ENCODE measurements at places on chromosomes 2 and 18.

DNA sequence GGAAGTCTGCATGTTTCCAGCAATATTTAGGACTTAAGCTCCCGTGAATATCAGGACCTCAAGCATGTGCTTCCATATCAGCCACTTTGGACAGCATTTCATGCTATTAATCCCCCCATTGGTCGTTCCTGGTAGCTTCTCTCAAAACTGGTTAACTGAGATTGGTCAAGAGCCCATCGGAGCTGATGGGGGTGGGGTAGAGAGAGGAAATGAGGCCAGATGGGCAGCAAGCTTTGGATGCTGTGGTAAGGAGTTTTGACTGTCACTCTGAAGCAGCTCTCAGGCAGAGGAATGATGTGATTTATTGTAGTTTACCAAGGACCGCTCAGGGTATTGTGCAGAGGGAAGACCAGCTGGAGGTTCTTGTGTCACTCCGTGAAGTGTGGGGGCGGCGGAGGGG lies 81.8 kb downstream of the FAM168B start:
- no peak for DNase-seq

- DNase-seq, result no peak
Observed at GRCh38 chr2:107776362-107776761, 50.3 kb upstream of the RGPD4 start.

GRCh38 chr2:187301706-187302105 lies 146.3 kb downstream of the CALCRL start:
- DNase-seq, result no peak

- no peak for DNase-seq
Observed at GRCh38 chr2:85185431-85185940, 52.3 kb downstream of the TCF7L1 start.

GRCh38 chr18:24982831-24983230 lies 369.1 kb downstream of the ZNF521 start:
- DNase-seq, result no peak

- no peak for DNase-seq
Observed at GRCh38 chr2:119474371-119475224, 42.9 kb downstream of the TMEM37 start.

- no peak for DNase-seq
Observed at GRCh38 chr2:25972049-25972823, 10.1 kb downstream of the KIF3C start.

DNA sequence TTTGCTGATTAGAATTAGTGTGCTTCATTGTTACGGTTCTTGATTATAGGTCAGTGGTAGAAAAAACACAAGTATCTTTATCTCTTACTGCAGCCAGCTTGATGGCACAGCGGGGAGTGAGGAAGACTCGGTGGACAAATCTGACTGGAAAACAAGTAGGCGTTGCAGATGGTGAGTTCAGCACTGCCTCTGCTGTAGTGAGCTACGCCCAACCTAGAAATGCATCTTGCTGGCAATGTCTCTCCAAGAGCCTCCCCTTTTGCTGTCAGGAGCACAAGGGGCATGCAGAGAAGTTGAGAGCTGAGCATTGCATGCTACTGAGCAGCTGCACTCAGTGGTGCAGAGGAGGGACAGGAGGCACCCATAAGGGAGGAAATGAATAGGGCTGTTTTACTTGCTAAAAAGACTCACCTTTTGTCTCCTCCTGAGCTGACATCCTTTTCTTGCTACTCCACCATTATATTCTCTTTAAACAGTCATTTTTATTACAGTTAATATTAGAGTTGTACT lies 977.3 kb upstream of the ACVR2A start:
- DNase-seq, result no peak

GRCh38 chr2:150127346-150127990 lies 360.0 kb downstream of the RND3 start:
- no peak for DNase-seq

GRCh38 chr2:57908736-57909161 lies 137.9 kb upstream of the VRK2 start:
- DNase-seq, result no peak

DNA sequence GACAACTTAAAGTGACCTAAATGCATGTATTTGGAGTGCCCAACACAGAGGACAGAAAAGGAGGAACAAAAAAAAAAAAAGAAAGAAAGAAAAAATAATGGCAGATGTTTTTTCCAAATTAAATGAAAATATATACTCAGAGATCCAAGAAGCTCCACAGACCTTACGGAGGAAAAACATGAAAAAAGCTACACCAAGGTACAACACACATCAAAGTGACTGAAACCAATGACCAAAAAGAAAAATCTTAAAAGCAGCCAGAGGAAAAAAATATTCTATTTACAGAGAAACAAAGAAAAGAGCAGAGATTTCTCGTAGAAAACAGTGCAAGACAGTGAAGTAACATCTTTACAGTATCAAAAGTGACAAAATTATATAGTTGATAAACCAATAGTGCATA lies 5.1 kb downstream of the FANCL start:
- no peak for DNase-seq

DNA sequence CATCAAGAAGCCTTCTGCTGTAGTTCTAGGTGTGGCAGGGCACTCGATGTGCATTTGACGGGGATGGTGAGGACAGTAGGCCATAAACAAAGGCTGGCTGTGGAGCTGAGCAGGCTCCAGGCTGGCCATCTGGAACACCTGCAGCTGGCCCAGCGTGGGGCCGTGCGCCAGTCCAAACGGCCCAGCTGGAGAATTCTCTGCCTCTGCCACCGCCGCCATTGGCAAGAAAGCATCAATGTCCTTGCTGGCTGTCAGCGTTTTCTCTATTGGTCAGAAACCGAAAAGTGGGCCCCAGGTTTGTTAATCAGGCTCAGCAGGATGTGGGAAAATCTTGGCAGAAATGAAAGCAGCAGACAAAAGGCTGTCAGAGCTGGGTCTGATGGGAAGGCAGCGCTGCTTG lies 24.0 kb upstream of the CTIF start:
- no peak for DNase-seq

DNA sequence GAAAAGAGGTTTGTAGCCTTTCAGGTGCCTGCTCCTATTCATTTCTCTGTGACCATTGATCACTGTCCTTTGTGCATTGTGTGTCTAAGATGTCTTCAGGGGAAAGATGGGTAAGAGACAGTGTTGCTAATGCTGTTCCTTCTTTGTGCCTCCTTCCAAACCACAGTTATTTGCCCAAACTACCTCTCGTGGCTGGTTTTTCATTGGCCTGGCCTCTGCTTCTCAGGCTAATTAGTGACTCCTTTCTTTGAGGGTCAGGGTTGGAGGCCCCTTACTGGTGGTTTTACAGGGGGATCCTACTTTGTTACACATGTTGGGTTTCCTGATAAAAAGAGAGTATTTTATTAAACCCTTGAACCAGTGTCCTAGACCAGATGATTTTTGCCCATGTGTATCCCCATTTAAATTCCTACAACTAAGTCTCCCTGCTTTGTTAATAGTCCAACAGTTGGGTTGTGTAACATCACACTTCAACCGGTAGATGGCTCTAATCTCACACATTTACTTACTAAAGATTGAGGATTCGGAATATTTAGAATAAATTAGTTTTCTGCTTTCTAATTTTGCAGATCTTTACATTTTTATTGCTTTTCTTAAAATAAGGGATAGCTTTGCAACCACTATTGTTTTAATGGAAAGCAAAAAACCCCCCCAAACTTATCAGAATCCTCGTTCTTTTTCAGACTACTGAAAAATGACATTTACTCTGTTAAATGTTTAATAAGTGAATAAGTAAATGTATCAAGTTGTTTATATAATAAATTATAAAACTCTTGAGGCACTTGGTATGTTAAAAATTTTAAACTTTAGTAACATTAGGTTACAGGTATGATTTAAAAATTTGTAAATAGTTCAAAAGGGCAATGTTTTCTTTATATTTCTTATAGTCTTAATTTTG lies 2.4 kb downstream of the MARS2 start:
- no peak for DNase-seq

GRCh38 chr2:80719607-80720006 lies 415.1 kb upstream of the LRRTM1 start:
- DNase-seq, result no peak

DNA sequence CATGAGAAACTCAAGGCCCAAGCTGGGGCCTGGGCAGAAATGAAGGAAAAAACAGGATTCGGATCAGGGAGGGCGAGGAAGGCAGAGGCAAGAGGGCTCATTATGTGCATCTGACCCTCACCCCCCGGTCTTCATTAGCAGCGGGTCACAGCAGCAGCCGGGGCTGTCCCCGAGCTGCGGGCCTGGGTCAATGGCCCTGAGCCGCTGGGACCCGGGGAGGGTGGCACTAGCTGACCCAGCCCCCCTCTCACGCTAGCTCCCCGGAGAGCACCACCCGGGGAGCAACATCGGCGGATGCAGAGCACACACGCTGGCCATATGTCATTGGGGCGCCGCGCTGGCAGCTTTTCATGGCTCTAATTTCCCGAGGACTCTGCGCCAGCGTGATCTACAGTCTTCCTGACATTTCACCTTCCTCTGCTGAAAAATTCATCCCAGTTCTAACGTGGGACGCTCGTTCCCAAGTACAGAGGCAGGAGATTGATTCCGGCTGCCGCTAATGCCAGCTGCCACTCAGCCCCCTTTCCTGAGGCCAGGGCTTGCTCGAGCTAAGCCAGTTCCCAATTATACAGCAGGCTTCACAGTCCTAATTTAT lies 63.7 kb downstream of the EIPR1 start:
- no peak for DNase-seq

All from stimulated activated CD4-positive, alpha-beta T cell treated with anti-CD3 and anti-CD28 coated beads, Interleukin-12 subunit alpha, Interleukin-12 subunit beta, amount 100 ng/mL, for 24 hours (primary cell).